PC-3 (cell line): ENCODE measurements at places on chromosomes 12 and 14. TPM values are rescaled to one million over a fixed set of nuclear protein-coding genes. Genes with fewer than 3 reads are reported as not detected.

EFS gene
- 0.23 and 0.36 TPM in 2 replicates for total RNA-seq

GYS2 gene
- not detected in 2 replicates for total RNA-seq

TAS2R42 gene
- total RNA-seq, result not detected in 2 replicates

GABARAPL1 gene
- total RNA-seq, result 14.9 and 24.5 TPM in 2 replicates

NPFF gene
- not detected in 2 replicates for total RNA-seq

DNA sequence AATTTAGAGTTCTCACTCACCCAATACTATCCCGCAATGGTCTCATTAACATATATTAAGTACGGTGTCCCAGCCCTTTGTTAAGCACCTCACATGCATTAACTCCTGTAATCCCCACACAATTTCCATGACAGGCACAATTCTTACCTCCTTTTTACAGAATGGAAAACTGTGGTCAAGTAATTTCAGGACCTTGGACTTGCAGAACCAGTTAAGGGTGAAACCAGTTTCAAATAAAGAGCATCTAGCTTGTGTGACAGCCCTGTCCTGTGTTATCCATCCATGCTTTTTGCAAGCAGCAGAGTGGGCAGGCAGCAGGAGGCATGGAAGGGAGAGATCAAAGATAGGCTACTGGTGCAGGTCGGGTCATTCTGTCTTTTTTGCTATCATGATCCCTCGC lies 470.8 kb downstream of the NELL2 start:
- no peak for DNase-seq

DNA sequence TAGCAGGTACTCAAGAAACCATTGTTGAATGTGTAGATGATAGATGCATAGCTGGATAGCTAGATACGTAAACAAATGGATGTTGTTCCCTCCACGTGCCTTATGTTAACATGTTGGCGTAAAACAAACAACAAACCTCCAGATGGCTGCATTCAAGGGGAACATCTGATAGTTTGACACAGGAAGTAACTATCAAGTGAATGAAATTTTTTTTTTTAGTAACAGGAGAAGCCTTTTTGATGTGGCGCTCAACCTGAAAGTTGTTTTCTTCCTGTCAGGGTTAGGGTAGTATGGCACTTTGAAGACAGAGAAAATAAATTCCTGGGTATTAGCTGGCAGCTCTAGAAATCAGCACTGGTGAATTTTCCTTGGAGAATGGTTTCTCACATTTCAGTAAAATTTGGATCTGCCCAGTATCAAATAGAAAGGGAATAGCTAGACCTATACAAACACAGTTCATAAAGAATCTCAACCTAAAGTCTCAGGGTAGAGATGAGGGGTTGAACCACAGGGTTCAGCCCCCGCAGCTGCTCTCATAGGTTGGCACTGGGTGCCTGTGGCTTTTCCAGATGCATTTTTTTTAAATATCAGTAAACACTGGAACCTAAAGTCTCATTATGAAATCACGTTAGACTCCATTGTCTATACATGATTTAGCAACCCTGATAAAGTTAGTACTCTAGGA lies 18.8 kb upstream of the RAP1B start:
- no peak for DNase-seq

- DNase-seq, result no peak
Measured at GRCh38 chr12:4270831-4271716, 2.5 kb upstream of the CCND2 start.

GRCh38 chr12:15272376-15272775 lies 49.9 kb upstream of the PTPRO start:
- DNase-seq, result no peak

DNA sequence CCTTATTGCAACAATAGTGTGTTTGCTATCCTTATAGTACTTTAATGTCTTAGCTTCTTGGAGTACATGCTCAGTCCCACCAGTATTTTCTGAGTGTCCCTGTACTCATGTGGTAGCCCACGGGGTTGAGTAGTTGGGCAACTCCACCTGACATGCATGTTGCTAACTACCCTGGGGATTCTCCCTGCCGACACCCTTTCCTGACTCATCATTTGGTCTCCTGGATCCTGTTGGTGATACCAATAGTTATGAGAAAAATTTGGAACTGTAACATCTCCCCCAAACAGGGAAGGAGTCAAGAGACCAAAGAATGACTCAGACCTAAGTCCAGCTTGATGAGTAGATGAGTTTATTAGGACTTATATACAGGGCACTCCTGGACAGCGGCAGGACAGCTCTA lies 101.6 kb downstream of the BRMS1L start:
- peak; percentile 51 for DNase-seq

- DNase-seq, result no peak
Measured at GRCh38 chr12:33663000-33663654, 223.5 kb upstream of the SYT10 start.

DNA sequence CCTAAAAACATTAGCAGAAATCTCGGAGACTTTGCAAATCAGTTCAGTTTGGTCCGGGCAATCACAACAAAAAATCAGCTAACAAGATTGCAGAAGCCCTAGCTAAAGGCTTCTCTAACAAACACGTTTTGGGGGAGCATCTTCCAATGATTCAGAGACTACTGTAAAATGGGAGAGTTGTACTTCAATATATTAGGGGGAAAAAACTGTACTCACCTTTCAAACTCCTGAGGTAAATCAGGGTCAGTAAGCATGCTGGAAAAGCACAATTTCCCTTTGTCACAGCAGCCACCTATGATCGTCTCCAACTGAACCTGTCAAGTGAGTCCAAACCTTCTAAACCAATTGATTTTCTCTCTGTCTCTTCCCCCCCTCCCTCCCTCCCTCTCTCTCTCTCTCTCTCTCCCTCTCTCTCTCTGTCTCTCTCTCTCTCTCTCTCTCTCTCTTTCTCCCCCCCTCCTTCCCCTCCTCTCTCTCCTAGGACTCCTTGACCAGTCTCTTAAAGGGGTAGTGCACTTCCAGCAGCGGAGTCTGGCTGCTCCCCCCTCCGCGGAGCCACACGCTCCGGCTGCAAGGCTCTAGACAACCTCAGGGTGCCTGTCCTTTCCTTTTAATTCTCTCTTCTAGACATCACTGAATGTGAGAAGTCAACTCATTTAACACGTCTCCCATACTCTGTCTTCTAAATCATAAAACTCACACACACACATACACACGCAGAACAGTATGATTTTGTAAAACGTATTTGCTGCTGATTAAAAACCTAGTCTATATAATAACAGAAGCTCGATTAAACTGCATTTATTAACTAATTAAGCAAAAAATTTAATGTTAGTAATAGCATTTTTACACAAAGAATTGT lies at the start of gene SOX5:
Gene SOX5 (minus strand): TSS at position 323 of the 862 bp plus-strand sequence. CDS start 69 bp downstream, at position 254.
- DNase-seq, result no peak

GRCh38 chr12:101793401-101793800 lies 37.4 kb downstream of the GNPTAB start:
- peak; percentile 12 for DNase-seq

DNA sequence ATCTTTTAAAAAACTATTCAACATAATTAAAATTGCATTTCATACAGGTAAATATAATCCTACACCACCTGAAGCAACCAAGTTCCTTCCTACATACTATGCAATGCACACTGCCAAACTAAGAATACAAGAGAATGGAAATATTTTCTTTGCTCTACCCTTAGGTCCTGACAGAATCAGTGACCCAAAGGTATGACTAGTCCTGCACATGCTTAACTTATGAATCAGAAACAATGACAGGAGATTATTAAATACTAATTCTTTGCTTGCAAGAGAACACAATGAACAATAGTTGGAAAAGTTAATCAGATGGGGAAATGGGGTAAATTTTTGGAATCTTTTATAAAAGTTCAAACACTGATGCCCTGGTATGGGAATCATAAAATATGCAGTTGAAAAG lies 220.1 kb downstream of the SOX5 start:
- no peak for DNase-seq

- DNase-seq, result peak; percentile 43
Measured at GRCh38 chr12:42609605-42610004, 20.1 kb upstream of the PRICKLE1 start.

DNA sequence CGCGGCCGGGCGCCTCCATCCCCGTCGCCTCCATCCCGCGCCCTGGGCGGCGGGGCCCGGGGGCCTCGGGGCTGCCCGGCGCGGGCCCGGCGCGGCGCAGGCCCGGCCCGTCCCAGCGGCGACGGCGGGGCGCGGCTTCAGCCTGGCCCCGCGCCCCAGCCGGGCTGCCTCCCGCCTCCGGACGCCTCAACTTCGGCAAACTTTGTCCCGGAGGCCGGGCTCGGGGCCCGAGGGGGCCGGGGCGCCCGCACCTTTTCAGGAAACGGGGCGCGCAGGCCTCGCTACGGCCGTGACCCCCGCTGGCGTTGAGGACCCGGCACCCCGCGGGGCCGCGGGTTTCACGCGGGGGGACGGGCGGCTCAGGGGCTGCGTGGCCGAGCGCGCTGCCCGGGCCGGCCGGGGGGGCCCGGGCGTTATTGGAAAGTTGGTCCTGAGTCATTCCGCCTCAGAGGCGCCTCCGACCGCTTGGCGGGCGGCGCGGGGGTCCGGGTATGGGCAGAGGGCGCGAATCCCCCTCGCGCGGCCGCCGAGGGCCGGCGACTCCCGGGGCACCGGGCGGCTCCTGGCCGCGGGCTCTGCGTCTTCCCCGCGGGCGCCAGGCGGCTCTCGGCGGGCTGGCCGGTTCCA lies 575 bp downstream of the TRAF3 start:
- DNase-seq, result no peak

GRCh38 chr12:49664591-49665239 lies 41.4 kb downstream of the PRPF40B start:
- peak; percentile 14 for DNase-seq

- DNase-seq, result no peak
Measured at GRCh38 chr12:6330192-6330591, 11.7 kb downstream of the TNFRSF1A start.

GRCh38 chr14:33611405-33612196 lies 339.3 kb downstream of the EGLN3 start:
- peak; percentile 69 for DNase-seq

DNA sequence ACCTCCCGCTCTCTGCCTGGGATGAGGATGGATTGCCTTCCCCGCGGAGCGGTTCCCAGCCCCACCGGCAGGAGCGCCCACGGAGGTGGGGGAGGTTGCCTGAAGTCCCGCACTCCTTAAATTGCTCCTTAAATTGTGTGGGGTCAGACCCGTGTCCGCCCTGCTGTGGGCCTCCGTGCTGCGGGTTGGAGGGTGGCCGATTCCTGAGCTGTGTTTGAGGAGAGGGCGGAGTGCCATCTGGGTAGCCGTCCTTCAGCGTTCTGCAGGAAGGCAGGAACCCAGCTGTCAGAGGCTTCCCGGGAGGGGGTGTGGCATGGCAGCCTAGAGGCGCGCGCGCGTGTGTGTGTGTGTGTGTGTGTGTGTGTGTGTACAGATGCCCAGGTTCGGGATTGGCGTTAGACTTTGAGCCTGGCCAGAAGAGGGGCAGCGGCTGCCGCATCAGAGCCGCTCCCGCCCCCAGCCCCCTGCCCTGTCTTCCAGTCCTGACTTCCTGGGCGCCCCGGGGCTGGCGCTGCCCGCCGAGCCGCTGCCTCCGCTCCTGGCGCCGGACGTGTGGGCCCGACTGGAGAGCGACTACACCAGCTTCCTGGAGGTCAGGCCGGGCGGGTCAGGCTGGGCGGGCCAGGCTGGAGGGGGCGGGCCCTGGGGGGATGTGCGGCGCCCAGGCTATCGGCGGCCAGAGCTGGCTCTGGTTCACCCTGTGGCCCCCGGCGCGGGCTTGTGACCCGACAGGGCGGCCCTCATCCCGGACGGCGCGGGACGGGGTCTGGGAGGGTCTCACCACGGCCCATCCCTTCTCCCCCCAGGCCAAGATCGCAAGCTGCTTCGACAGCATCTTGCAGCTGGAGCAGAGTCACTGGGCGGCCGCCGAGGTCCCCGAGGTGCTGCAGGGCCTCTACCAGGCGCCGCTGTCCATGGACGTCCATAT lies 9.2 kb downstream of the EXOC3L4 start:
- DNase-seq, result peak; percentile 69
